Coronary artery (tissue), 2 donors: ENCODE measurements at places on chromosomes 12 and 14.

DNA sequence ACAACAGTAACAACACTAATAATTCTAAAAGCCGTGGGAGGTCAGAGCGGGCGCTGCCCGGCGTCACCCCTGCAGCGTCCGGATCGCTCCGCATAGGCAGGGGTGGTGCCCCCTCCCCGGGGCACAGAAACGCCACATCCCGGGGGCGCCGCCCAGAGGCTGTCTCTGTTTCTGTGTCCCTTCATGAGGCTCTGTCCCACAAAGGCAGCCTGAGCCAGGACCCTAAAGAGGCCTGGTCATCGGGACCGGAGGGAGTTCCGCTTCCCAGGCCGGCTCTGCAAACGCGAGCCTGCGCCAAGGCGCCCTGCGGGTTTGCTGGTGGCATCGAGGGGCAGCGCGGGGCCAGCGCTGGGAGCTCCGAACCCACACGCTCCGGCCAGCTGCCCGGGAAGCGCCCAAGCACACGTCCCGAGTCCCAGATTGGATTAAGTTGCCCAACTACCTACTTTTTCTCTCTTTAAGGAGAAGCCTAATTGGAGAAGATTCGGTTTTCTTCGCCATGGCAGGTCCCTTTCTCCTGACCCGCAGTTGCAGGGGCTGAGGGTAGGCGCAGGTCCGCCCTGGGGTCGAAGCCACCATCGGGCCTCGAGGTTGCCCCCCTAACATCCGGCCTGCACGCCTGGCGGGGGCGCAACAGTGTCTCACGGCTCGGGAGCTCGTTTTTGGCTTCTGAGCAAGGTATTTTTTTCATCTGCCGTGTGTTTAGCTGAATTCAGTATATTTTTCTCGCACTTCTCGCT is 421.7 kb downstream of the VRK1 start:
- no peak for DNase-seq

GRCh38 chr14:92969871-92970270 is 46.9 kb downstream of the CHGA start:
- no peak for DNase-seq

DNA sequence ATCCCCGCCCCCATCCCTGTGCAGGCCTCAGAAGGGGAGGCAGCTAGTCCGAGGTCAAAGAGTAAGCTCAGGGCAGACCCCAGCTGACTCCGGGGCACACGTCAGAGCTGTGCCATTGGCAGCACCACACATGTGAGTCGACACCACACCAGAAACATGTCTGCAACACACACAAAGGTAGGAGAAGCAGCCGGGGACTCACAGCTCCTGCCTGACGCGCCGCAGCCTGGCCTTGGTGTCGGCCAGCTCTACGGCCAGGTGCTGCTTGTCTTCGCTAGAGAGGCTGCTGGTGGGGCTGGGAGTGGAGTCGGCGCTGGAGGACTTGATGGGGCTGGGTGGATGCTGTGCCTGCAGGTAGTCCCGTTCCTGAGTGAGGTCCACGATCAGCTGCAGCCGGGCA is 78.5 kb downstream of the CCDC88C start:
- DNase-seq: no peak

DNA sequence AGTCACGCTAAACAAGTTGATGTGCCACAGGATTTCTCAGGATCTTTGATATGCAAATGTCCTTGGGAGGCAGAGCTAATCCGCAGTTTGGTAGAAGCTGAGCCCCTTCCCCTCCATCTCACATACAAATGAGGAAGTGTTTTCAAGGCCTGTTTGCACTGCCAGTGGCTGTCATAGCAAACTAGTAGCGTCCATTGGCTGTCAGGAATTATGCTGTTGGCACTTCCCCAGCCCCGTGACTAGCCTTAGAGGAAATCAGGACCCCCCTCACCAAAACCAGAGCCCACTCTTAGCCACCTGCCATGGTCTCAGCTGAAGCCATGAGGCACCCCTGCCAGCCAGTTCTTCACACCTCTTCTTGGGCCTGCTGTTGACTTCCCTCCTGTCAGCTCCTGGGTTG is 253.9 kb downstream of the CACNA1C start:
- DNase-seq: no peak

DNA sequence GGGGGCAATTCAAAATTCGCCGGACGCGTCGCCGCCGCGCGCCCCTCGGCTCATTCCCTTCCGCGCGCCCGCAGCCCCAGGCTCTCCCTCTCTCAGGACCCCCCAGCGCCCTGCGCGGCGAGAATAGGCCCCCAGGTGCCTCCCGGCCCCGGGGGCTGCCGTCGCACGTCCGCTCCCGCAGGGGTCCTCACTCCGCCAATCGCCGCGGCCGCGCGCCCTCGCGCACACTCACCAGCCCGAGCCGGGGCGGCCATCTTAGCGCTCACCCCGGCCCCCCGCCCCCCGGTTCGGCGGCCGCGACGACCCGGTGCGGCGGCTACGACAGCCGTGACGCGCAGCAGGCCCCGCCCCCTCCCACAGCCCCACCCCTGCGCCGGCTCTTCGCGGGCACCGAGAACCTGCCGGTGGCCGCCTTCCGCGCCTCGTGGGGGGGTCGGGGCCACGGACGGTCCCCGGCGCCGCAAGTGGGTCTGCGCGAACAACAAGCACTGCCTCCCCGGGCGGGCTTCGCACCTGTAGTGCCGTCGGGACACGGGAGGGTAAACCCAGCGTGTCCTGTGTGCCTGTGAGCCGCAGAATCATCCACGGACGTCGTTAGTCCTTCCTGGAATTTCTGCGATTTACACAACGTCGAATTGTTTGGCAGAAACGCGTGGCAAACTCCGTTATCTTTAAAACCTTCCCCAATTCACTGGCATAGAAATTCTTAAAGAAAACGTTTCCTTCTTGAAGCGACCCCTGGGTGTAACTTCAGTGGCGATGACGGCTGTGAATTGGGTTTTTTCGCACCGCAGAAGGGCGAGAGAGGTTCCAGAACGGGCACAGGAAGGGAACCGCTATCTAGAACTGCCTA is 2.5 kb downstream of the USP44 start:
- peak; percentile 77 for DNase-seq

DNA sequence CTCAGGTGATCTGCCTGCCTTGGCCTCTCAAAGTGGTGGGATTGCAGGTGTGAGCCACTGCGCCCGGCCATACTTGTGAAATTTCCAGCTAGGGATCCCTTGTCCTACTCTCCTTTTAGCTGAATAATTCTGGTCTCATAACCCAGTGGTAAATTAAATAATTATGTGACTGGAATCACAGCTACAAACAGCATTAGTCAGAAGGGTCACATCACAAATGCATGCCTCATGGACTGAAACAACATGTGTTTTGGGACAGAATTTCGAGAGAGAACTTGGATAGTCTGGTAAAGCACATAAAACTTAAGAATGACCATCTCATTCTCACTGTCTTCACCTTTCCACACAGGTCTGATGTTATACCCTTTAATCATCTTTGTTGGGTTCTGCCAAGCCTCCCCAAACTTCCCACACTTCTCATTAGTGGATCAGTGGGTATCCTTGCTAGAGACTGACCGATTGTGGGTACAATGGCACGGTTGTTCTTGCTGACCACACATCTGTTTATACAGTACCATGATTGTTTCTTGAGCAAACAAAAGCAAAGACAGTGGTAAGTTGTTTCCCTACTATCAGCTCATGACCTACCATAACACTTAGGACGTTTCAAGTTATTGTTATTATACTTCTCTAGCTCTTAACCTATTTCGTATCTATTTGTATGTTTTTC is 5.1 kb downstream of the GPRC5D start:
- no peak for DNase-seq

DNA sequence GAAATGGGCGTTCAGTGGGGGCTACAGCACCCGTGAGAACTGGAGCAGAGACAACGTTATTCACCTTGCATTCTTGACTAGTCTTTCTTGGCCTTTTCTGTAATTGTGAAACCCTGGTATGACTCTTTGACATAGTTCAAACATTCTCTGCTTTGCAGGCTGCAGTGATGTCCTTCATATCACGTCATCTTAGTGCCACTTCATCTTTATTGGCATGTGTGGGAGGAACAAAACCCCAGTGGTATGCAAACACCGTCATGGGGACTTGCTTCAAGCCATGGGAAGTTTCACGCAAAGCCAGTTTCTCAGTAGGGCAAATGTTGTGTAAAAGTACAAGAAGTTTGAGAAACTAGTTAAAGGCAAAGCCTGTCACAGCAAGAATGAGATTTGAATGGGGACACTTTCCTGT is 20.2 kb upstream of the DUSP16 start:
- no peak for DNase-seq

GRCh38 chr14:100339766-100340422 is 16.8 kb downstream of the SLC25A47 start:
- DNase-seq: no peak

DNA sequence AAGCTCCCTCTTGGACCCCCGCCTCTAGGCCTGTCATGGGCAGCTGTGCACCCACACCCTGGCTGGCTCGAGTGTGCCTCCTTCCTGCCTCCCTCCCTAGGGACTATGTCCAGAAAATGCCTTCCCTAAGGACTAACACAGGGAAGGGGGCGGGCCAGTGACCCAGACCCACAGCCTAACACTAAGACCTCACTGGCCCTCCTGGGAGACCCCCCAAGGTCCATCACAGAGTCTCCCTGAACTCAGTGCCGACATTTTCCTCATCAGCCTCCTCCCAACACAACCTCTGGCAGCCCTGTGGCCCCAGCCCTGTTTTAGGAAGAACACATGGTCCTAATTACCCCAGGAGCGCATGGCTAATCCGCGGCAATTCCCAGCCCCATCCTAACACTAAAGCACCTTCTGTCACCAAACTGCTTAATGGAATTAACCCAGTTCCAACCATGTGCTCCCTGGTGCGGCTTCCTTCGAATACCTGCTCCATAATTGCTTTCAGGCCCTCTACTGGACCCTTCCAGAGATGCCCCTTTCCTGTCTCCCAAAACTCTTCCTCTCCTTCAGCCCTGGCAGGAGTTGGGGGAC is 5.6 kb downstream of the MSI1 start:
- no peak for DNase-seq

DNA sequence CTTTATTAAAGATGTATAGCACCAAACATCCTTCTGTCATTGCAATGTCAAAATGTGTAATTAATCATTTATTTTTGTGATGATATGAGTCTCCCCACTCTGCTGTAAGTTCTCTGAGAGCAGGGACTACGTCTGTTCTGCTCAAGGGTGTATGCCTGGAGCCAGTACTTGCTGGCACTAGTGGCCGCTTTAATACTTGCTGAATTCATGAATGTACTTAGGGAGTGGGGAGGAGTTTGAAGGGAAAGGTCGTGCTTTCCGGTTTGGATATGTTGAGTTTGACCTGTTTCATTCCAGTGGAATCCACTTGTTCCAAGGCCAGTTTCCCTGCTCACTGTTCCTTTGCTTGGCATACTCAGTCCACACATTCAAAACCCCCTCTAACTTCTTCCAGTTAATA is 1.9 kb upstream of the DCAF5 start:
- DNase-seq: no peak

- no peak for DNase-seq
These were observed at the start of gene KLRB1 for GRCh38 chr12:9607716-9608115. Gene KLRB1 (minus strand): TSS chr12:9607916. CDS start chr12:9607839, 77 bp downstream.

DNA sequence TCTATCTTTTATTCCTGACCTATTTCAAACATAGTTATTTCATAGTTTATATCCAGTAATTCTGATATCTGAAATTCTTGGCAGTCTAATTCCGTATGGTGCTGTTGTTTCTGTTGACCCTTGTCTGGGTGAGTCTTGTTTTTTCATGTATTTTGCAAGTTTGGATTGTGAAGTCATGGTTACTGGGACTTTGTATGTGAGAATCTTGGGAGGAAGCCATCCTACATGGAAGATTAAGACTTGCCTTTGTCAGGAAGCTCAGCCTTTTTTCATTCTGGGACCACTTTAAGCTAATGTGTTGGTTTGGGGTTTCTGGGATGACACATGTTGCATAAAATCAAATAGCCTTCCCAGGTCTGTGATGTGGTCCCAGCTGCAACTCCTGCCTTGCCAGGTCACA is 191.6 kb upstream of the E2F7 start:
- no peak for DNase-seq

- DNase-seq: no peak
These were observed 167.5 kb downstream of the PTPN11 start for GRCh38 chr12:112586148-112586783.

DNA sequence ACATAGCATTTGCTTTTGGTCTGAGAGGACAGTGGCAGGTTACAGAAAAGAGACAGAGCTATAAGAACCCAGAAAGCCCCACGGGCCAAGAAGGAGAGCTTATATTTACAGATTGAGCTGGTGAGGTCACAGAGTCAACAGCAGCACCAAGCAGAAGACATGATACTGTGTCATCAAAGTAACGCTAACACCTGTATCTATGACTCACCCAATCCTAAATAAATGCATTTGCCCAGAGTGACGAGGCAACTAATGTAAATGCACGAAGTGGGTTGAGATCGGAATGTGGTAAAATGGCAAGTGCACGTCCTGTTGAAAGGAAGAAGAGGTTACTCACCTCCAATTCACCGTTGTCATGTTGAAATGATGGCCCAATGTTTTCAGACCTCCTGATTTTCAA is 6.7 kb upstream of the CD163L1 start:
- DNase-seq: no peak

DNA sequence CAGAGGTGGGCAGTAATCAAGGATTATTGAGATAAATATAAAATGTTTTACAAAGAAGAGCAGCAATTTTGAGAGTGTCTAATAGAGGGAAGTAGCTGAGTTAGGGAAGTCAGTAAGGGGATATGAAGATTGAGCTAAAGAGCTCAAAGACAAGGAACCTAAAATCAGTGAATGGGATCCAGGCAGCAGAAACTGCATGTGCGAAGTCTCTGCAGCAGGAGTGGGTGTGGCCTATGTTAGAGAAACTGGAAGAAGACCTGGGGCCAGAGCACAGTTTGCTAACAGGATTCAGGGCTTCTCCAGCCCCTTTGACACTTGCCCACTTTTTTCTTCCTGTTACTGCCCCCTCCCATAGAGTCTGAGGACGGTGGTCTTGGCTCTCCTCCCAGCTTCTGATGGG is 36.3 kb upstream of the PLXNC1 start:
- DNase-seq: no peak

DNA sequence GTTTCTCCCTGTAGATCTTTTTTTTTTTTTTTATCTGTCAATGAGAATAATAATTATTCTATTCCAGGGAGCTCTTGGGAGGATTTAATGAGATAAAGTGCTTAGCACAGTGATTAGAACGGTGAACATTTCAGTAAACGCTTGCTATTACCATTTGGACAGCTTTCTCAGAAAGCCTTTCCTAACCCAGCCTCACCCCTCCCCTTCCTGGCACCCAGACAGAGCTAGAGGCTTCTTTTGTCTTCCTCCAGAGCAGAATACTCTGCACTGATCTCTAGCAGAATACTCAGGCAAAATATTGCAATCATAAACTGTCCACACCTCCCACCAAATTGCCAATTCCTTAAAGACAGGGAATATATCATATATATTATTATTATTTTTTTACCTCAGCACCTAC is 66.6 kb downstream of the ERGIC2 start:
- DNase-seq: no peak
